Right atrium auricular region (tissue), 2 donors: ENCODE measurements at places on chromosomes 3 and 15.

DNA sequence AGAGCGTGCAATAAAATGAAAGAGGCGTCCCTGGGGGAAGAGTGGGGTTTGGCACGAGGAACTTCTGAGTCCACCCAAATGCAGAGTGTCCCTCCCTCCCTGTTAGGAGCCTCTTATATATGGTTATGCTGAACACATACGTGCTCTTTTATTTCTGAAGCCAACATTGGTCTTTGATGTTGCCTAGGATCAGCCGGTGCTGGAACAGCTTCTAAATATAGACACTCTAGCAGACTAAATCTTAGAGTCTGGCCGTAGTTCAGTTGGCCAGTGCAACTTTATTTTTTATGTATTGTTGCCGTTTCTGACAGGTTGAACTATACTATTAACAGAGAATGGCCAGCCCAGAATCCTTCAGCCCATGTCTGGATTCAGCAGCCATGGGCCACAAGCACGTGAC, 128.7 kb downstream of the GHSR start:
- H3K27ac ChIP-seq, result peak overlapping the region; percentile 69
- DNase-seq, result no peak
- H3K27me3 ChIP-seq, result no peaks in the 10 kb centered on the region
- H3K4me1 ChIP-seq, result peaks cover 90% of the 10 kb centered on the region

- H3K27me3 ChIP-seq, result no peaks in the 10 kb centered on the region
- no peak for DNase-seq
- no peaks in the 10 kb centered on the region for H3K36me3 ChIP-seq
- no peaks in the 10 kb centered on the region for H3K4me1 ChIP-seq
Measured at GRCh38 chr3:141020143-141020830, 30.9 kb upstream of the SPSB4 start.

- H3K27me3 ChIP-seq, result no peaks in the 10 kb centered on the region
- DNase-seq, result no peak
- no peaks in the 10 kb centered on the region for H3K36me3 ChIP-seq
Measured at GRCh38 chr15:54289590-54290136, 311.4 kb downstream of the UNC13C start.

- no peak overlapping the region for H3K4me3 ChIP-seq
- no peaks in the 10 kb centered on the region for H3K36me3 ChIP-seq
- no peaks in the 10 kb centered on the region for H3K27me3 ChIP-seq
- DNase-seq, result peak; percentile 90
Measured at GRCh38 chr3:142976621-142977398, 13.3 kb upstream of the PAQR9 start.

DNA sequence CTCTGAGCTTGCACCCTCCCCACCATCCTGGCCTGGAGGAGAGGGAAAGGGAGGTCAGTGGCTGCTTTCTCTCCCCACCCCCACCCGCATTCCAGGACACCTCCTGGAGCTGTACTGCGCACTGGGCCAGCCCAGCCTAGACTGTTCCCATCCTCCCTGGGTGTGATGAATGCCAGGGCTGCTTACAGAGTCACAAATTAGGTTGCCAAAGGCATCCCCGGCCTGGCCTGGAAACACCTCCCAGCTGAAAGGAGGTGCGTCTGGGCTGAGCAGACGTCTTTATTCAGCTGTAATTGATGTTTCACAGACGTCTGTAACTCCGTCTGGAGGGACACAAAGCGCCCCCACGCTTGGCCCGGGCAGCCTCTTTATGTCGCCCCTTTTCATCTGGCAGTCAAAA, 47.6 kb downstream of the RHCG start:
- no peaks in the 10 kb centered on the region for H3K36me3 ChIP-seq
- DNase-seq, result no peak
- peaks cover 6% of the 10 kb centered on the region for H3K27me3 ChIP-seq
- H3K27ac ChIP-seq, result no peak overlapping the region
- no peaks in the 10 kb centered on the region for H3K4me1 ChIP-seq
- no peak overlapping the region for H3K4me3 ChIP-seq

- H3K27ac ChIP-seq, result no peak overlapping the region
- no peaks in the 10 kb centered on the region for H3K27me3 ChIP-seq
- H3K4me1 ChIP-seq, result no peaks in the 10 kb centered on the region
- H3K4me3 ChIP-seq, result no peak overlapping the region
Measured at GRCh38 chr15:68078365-68078764, 24.2 kb downstream of the PIAS1 start.

DNA sequence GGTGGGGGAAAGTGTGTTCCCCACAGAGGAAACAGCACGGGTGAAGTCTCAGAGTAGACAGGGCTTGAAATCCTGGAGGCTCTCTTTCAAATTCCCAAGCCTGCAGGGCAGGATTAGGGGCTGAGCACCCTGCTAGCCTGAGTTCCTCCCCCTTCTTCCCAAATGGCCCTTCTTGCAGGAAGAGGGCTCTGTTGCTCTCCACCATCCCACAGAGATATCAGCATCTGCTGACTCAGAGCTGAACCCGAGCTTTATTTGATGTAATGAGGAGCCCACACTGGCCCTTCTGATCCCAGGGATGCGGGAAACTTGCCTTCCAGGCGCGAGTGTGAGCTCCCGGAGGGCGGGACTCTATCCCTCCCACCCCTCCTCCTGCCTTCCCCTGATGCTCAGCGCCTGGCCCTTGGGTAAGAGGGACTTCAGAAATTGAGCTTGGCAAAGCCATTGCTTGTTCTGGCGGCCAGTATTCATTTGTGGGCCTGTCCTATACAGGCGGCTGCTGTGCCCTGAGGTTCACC, 1.4 kb upstream of the STRA6 start:
- DNase-seq, result peak; percentile 74
- H3K27ac ChIP-seq, result no peak overlapping the region
- no peak overlapping the region for H3K4me3 ChIP-seq
- no peaks in the 10 kb centered on the region for H3K27me3 ChIP-seq
- no peaks in the 10 kb centered on the region for H3K4me1 ChIP-seq
- H3K36me3 ChIP-seq, result no peaks in the 10 kb centered on the region

DNA sequence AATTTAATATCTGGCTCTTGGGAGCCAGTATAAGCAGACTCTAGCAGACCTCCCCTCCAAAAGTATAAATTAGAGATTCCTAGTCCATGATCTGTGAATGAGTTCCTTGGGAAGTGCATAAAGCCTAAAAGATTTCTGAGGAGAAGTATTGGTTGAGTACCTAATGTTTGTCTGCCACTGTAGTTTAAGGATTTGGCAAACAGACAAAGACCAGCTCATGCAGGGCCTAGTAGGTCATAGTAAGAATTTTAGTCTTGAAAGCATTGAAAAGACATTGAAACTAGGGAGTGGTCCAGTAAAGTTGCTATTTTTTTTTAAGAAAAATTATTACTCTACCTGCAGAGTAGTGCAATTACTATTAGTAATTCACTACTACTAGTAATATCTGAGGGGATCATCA, 67.5 kb downstream of the SPRED1 start:
- no peak overlapping the region for H3K27ac ChIP-seq
- H3K27me3 ChIP-seq, result no peaks in the 10 kb centered on the region
- H3K4me3 ChIP-seq, result no peak overlapping the region
- H3K36me3 ChIP-seq, result peaks cover 4% of the 10 kb centered on the region

DNA sequence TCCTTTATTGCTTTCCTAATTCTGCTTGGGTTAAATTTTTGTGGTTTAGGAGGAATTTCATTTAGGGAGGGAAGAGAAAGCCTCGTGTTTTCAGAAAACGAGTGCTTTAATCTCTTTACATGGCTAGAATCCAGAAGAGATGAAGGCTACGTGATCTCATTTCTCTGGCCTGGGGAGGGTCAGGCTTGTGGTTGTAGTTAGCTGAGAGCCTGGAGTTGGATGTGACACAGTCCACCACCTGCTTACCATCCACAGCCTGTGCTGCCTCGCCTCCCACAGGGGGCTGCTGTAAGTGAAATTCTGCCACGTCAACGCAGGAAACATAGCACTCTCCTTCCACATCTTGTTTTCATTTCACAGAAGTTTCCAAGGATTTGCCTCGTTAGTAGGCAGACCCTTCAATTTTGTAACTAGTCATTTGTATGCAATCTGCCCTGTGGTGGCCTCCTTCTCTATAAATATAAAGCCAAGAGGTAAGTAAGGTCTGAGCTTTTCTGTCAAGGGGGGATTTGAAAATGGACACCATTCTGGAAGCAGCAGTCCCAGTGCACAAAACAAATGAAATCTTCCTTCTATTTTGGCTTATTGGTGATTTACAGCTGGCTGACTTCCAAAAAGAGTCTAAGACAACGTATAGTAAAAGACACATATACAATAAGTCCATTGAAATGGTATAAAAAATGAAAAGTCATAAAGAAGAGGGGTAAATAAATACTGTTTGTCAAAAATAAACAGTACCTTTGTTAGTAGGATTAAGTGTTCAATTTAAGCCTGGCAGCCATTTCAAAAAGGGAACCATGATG, 3.4 kb downstream of the GXYLT2 start:
- H3K4me3 ChIP-seq, result no peak overlapping the region
- no peaks in the 10 kb centered on the region for H3K27me3 ChIP-seq
- peak overlapping the region; percentile 79 for H3K27ac ChIP-seq
- no peaks in the 10 kb centered on the region for H3K36me3 ChIP-seq
- DNase-seq, result peak; percentile 73

- no peak overlapping the region for H3K4me3 ChIP-seq
- no peaks in the 10 kb centered on the region for H3K36me3 ChIP-seq
- DNase-seq, result no peak
- no peaks in the 10 kb centered on the region for H3K4me1 ChIP-seq
- no peaks in the 10 kb centered on the region for H3K27me3 ChIP-seq
Measured at GRCh38 chr15:91944331-91944730, 90.8 kb downstream of the SLCO3A1 start.

DNA sequence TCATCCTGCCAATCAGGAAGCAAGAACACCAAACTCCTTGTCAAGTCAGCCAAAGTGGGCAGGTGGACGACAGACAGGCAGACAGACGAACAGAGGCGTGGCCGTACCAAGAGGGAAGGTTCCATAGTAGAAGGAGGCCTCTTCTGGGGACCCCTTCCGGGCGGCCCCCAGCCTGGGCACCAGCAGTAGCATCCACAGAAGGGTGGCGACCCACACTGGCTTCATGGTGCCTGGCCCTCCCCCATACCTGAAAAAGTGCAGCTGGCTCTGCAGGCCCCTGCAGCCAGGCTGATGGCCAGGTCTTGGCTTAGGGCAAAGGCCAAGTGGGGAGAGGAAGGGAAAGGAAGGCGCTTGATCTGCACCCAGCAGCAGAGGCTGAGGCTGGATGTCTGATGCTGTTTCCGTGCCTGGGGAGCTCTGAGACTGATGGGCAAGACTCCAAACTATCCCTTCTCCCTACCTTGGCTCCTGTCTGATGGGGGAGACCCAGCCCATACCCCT, 607 bp downstream of the LCTL start:
- DNase-seq, result peak; percentile 51
- H3K36me3 ChIP-seq, result no peaks in the 10 kb centered on the region
- no peak overlapping the region for H3K4me3 ChIP-seq
- no peak overlapping the region for H3K27ac ChIP-seq

- no peaks in the 10 kb centered on the region for H3K36me3 ChIP-seq
- no peaks in the 10 kb centered on the region for H3K27me3 ChIP-seq
- DNase-seq, result no peak
- H3K4me3 ChIP-seq, result no peak overlapping the region
- no peak overlapping the region for H3K27ac ChIP-seq
- H3K4me1 ChIP-seq, result no peaks in the 10 kb centered on the region
Measured at GRCh38 chr15:80367661-80368060, 36.5 kb upstream of the ARNT2 start.
